ENCODE measurements at places on chromosomes 1 and 21.

DNA sequence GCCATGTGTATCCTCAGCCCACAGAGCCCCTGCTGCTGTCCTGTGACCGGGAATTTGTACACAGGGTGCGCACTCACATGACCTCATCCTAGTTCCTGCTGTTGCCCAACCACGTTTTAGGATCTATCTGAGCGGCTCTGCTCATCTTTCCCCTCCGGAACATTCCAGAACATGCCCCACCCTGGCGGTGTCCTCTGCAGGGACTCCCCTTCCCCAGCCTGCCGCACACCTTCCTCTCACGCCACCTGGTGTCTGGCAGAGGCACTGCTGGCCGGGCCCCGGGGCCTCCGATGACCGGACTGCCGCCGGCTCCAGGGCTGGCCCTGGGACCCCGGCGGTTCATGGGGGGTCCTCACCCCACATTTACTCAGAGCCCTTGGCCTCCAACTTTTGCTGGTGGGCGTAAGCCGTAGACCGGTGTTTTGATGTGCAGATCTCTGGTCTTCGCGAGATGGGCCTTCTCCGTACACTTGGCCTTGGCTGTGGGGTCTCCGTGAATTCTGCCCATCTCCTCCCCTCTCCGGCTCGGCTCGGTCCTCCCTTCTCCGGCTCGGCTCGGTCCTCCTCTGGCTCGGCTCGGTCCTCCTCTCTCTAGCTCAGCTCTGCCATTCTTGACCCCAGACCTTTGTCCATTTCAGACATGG lies 29.5 kb downstream of the ARHGEF16 start:
- DNase-seq = peak; percentile 39

DNA sequence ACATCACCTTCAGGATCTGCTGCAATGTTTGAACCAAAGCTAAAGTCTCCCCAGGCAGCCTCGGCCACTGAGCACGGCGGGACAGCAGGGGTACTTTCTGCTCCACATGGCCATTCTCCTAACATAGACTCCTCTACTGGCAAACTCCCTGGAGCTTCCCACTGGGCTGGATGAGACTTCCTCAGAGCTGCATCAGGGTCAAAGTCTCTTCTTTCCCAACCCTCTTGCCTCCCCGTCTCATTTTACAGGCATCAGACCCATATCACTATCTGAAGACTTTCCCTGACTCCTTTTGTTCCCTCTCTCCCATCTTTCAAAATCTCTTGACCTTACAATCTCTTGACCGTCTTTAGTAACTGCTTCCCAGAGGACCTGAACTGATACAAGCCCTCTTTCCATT lies 42.2 kb upstream of the KIRREL1 start:
- no peak for DNase-seq

GRCh38 chr1:33259879-33260278 lies 3.6 kb downstream of the ZNF362 start:
- no peak for DNase-seq

GRCh38 chr1:204909109-204909508 lies 38.4 kb downstream of the NFASC start:
- DNase-seq = no peak

DNA sequence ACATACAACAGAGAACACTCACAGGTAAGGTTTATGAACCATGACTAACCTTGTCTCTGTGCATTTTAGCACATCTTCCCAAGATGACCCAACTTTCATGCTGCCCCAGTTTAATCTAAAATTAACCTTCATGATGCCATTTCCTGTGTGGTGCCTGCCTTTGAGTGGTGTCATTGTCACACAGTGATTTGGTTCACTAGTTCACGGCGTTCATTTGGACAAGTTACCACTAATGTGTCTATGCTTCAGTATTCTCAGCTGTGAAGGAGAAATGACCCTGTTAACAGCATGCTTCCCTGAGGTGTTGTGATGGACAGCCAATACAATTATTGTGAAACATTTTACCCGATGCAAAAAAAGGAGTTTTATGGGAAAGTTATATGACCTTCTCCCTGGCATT lies 693.1 kb downstream of the RWDD3 start:
- no peak for DNase-seq

GRCh38 chr1:202848191-202848542 lies 37.4 kb downstream of the PCAT6 start:
- no peak for DNase-seq

- DNase-seq = no peak
Measured at GRCh38 chr1:158613764-158614163, 8.7 kb downstream of the OR10Z1 start.

DNA sequence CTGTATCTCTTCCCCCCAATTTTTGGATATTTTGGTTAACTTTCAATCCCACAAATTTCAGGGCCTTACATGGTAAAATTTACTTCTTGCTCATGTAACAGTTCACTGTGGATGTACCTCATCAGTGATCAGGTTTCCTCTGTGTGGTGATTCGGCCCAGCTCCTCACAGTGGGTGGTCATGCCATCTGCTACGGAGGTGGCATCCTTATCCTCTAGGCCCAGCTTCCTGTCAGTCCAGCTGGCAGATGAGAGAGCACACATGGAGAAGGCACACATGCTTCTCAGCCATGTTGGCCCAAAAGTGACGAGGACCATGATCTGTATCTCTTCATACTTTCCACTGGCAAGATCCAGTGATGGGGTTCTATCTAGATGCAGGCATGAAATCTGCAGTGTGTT lies 27.2 kb downstream of the PCBP3 start:
- DNase-seq = no peak

GRCh38 chr1:116875391-116875790 lies 34.3 kb upstream of the PTGFRN start:
- DNase-seq = no peak

Data from T47D (cell line).